ENCODE measurements at places on chromosomes 1 and 21.

GRCh38 chr21:39854572-39854971 is 12.7 kb upstream of the PCP4 start:
- no peak for DNase-seq

DNA sequence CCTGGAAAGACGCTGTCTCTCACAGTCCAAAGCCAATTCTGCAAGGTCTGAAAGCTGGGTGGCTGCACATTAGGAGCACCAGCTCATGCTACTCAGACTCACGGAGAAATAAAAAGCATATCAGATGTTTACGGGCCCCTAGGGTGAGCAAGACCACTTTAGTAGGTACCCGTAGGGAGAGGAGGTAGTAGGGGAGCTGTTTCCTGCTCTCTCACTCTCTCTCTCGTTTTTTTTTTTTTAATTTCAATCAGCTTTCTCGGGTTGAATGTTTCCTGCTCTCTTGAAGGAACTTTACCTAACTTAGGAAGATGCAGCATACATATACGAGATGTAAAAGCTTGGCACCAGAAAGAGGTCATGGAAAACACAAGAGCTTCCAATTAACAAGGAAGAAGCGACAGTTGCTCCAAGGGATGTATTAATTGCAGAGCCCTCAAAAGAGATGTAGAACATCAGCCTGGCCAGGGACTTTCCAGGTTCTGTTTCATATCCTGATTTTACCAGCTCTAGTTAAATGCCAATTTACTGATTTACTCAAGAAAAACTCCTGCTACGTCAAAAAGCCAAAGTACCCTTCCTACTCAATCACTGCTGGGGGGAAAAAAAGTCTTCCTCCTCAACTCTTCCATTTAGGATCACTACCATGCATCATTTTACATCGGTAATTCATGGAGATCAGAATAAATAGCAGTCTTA is 3.1 kb downstream of the LORICRIN start:
- no peak for DNase-seq

- DNase-seq, result no peak
These were observed 399.9 kb downstream of the HHAT start for GRCh38 chr1:210728437-210729149.

DNA sequence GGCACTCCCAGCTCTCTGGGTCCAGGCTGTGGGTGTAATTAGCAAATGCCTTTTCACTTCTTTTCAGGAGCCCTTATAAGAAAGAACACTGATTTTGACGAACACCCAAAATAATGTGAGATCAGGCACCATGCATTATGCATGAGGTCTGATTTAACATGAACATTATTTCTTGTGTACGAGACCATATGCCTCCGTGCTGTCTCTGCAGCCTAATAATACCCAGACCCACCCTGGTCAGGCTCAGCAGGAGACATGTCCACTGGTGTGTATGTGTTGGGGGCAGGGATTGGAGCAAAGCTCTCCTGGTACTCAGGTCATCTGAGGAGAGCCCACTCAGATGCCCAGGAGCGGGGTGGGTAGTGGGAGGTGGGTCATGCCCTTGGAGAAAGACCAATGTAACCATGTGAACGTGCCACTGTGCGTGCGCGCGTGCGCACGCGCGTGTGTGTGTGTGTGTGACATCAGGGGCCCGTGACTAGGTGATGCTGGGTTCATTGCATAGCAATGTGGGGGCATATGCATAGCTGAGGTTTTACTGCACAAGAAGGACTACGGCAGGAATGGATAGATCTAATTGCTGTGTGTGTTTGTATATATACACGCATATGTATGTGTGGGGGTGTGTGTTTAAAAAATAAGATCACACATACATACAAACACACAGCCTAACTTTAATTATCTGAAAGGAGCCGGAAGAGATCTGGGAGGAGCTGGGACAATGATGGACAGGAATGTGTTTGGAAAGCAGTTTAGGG is 7.1 kb downstream of the POU3F1 start:
- no peak for DNase-seq

DNA sequence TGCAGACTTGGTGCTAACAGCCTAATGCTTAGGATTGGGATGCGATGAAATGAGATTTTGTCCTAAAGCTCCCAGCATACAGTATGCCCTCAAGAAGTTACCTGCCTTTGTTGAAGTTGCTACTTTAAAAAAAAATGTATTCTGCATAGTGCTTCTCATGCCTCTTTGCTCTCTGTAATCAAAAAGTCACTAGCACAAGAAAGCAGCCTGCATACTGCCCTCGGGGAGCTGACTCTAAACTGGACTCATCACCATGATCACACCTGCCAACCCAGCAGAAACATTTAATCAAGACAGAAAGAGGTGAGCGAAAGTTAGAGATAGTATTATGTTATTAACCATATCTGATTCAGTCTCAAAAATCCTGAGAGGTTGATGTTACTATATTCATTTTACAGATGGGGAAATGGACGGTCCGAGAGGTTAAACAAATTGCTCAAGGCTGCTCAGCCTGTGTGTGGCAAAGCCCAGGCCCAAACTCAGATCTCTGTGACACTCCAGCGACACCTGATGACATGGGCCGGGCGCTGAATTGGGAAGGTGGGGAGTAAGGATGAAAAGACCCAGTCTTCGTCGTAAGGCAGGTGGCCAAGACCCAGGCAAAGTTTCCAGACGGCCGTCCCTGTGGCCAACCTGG is 1.1 kb downstream of the BATF3 start:
- no peak for DNase-seq

- DNase-seq, result no peak
These were observed 547 bp downstream of the PDPN start for GRCh38 chr1:13583966-13584791.

- DNase-seq, result no peak
These were observed 57.4 kb downstream of the PTPRC start for GRCh38 chr1:198696211-198696610.

GRCh38 chr1:209751627-209752231 is 4.1 kb upstream of the TRAF3IP3 start:
- no peak for DNase-seq

- DNase-seq, result no peak
These were observed 33.4 kb downstream of the QSOX1 start for GRCh38 chr1:180188091-180188506.

DNA sequence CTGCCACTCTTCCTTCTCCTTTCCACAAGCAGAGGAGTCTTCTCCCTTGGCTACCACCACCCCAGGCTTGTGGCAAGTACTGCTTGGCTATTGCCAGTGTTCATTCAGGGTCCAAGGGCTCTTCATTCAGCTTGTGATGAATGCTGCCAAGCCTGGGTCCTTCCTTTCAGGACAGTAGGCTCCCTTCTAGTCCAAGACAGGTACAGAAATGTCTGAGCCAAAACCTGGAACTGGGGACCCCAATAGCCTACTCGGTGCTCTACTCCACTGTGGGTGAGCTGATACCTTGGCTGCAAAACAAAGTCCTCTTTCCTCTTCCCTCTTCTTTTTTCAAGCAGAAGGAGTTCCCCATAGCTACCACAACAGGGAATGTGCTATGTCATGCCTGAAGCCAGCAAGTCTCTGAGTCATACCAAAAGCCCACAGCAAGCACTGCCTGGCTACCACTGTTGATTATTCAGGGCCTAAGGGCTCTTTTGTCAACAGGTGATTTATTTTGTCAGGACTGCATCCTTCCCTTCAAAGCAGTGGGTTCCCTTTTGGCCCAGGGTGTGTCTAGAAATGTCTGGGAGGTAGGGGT is 268.9 kb downstream of the HHAT start:
- DNase-seq, result no peak

DNA sequence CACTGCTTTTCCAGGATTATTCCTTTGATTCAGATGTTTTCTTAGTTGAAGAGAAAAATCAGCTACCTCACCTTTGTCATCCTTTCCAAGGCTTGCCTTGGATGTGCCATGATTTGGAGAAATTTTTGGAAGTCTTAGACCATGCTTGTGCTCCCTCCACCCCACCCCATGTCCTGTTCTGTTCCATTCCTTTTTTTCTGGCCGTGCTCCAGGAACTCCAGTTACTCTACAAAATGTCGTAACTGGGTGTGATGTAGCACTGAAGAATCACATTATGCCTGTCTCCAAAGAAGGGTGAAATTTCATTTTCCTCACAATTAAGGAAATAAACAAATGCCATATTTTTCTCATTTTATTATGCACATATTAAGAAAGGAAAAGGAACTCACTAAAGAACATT is 217.8 kb upstream of the ZRANB2 start:
- no peak for DNase-seq

DNA sequence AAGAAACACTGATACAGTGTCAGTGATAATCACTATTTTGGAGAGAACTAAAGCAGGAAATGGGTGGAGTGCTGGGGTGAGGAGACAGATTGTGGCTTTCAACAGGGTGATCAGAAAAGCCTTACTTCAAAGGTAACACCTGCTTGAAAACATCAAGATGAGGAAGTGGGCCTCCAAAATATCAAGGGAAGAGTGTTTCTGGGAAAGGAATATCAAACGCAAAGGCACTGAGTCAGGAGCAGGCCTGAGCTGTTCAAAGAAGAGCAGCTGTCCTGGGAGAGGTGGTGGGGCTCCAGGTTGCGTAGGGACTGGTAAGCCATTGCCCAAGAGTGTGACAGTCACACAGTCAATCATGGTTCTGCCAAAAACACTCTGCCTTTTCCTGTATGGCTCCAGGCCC is 47.1 kb upstream of the ATP1A1 start:
- DNase-seq, result peak; percentile 31

DNA sequence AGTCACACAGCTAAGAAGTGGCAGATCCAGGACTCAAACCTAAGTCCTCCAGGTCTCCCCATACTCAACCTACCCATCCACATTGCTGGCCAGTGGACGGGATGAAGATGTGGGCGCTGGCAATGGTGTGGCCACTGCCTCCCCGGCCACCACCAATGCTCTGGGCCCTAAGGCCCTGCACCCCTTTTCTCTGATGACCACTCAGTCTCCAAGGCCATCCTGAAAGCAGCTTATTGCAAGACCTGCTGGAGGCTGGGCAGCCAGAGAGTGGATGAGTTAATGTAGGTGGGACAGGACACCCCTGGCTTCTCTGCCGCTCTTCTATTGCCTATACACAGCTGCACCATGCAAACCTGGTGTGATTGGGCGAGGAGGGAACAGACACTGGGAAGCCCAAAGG is 178.7 kb downstream of the HIVEP3 start:
- no peak for DNase-seq

GRCh38 chr1:208101661-208102431 is 142.3 kb downstream of the PLXNA2 start:
- no peak for DNase-seq

DNA sequence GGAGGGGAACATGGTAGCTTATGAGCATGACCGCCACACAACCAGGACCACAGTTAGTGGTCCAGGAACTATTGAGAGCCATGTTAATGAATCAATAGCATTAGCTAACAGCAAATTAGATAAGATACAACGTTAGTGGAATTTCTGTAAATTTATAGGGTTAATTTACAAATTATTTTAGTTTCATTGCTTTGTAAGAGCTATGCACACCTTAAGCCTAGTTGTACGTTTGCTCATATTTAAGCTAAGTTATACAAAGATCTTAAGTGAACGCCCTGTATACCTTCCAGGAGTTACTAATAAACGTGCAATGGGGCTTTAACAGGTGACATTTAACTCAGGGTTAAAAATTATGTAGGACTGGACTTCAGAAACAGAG is 749 bp downstream of the EXOSC10 start:
- DNase-seq, result no peak

- DNase-seq, result no peak
These were observed 60.2 kb downstream of the NDUFS5 start for GRCh38 chr1:39086386-39086785.

GRCh38 chr1:15618655-15619525 is 1.6 kb downstream of the DDI2 start:
- no peak for DNase-seq

DNA sequence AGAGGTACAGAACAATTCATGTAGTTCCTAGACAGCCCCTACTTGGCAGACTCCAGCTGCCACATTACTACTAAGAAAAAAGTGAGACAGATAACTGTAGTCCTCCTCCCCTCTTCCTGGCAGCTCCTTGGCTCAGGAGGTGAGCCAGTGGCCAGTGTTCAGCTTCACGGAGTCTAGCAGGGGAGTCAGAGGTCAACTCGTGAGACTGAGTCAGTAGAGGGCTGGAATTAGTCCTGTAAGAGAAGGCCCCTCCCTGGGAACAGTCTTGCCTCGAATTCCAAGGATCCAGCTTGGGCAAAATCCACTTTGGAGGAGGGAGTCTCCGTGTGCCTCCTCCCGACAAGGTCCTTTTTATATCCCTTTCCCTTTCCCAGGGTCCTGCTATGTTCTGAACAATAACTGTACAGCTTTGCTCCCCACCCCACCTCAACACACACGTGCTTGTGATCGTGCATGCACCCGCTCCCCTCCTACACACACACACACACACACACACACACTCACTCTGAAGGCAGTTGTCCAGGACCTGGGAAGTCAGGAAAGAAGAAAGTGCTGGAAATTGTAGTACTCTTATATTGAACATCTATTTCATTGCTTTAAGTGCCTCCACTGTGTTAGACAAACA is 22.5 kb upstream of the SLC27A3 start:
- no peak for DNase-seq

- no peak for DNase-seq
These were observed 166.7 kb upstream of the PDE4B start for GRCh38 chr1:65626003-65626402.

GRCh38 chr1:110872366-110872744 is 593 bp upstream of the CD53 start:
- DNase-seq, result no peak

DNA sequence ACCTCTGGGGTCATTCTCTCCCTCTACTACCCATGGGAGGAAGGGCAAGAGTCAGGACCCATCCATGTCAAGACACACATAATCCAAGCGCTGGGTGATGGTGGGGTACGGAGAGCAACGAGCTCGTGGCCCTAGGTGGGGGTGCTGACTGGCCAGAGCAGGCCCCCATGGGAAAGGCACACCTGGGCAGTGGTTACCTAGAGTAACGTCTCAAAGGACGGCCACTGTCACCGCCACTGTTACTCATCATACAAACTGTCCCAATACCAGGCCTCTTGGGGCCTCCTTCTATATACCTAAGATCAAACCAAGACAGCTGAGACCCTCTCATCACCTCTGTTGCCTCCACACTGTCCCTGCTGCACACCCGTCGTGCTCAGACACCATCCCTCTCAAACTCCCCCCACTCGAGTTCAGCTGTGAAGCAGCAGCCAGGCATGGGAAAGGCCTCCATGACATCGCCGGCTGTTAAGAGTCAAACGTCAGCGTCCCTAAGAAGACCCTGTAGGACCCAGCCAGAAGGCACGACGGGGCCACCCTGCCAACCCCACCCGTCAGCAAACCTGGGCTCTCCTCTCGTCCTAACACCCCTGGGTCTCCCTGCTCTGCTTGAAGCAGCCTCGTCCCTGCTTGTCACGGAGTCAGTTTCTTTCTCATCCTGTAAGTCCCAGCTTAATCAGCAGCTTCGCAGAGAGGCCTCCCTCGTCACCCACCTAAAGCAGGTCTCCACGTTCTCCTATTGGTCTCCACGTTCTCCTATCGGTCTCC is 15.3 kb downstream of the NPHP4 start:
- DNase-seq, result no peak

- no peak for DNase-seq
These were observed 51.3 kb downstream of the HLCS start for GRCh38 chr21:36915014-36915695.

GRCh38 chr1:31548534-31548906 is 27.8 kb upstream of the TINAGL1 start:
- no peak for DNase-seq

Measured in activated naive CD4-positive, alpha-beta T cell (primary cell).